ENCODE measurements at places on chromosomes 2 and 18.

DNA sequence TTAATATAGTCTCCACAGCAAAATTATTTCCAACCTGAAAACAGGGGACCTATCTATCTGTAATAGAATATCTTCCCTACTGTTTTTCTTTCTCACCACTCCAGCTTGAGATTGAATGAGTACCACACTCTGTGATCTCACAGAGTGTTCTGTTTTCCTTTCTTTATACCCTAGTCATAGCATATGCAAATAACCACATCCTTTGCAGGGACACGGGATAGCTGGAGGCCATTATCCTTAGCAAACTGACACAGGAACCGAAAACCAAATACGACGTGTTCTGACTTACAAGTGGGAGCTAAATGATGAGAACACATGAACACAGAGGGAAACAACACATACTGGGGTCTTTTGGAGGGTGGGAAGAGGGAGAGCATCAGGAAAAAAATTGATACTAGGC is 224.7 kb downstream of the SLC8A1 start:
- no peak for DNase-seq

- DNase-seq: no peak
Measured at GRCh38 chr18:36075862-36076587, 8.7 kb upstream of the RPRD1A start.

- DNase-seq: no peak
Measured at GRCh38 chr18:63859781-63860475, 27.6 kb upstream of the SERPINB2 start.

DNA sequence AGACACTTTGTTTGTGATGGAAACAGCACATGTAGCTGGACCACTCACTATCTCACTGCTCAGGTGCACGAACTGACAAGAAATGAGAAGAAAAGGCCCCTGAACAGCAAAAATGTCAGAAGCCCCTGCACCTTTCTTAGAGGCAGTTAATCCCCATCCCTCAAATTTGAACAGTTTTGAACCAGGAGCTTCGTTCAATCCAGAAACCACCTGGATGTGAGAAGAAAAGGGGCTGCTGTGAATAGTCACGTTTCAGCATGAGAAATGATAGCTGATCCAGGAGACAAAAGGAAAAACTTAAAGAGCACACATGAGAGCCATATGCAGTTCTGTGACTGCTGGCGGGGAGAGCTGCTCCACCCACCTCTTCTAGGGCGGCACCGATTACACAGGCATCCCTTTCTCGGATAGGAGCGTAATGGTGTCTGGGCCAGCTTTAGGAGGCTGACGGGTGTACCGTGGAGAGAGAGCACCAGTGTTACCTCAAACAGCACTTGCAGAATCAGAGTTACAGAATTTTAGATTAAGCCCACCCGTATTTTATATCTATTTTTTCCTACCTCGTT is 117.0 kb upstream of the EML6 start:
- no peak for DNase-seq

- no peak for DNase-seq
Measured at GRCh38 chr18:74115046-74115445, 32.6 kb downstream of the FBXO15 start.

- no peak for DNase-seq
Measured at GRCh38 chr2:229686122-229686919, 28.0 kb downstream of the DNER start.

DNA sequence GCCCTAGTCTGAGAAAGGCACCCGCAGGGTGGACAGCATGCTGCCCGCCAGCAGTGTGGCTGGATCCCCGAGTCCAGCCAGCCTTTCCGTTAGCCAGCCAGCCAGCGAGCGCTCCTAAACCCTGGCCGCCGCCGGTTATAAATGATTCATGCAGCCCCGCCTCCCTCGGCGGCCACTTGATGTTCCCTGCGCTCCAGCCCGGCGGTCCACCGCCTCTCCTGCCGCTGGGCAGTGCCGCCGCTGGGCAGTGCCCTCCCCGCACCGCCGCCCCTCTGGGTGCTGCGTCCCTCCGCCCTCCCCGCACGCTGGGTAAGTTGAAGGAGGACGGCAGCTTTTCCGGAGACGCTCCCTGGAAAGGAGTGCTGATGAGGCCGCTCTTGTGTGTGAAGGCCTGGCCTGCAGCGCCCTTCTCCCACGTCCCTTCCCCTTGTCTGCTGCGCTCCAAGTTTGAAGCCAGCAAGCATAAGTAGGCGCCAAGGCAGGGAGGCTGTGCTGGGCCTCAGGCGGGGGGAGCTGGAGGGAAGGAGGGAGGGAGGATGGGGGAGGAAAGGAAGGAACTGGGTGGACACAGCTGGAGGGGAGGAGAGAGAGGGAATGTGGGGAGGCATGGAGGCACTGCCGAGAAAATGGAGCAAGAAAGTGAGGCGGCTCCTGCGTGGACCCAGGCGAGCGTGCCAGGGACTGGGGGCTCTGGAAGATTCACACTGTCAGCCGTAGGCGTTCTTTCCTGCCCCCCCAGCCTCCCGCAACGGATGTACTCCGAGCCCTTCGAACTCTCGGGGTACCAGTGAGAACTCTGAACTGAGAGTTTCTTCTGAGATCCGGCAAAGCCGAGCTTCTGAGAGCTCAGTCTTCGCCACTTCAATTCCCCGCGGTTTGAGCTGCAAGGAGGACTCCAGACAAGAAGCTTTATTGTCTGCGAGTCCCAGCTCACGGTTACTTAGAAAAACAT is 131.9 kb downstream of the GLI2 start:
- DNase-seq: no peak

GRCh38 chr18:49481317-49481716 is 5.7 kb downstream of the C18orf32 start:
- DNase-seq: no peak

GRCh38 chr2:238773472-238773871 is 74.4 kb upstream of the TWIST2 start:
- no peak for DNase-seq

DNA sequence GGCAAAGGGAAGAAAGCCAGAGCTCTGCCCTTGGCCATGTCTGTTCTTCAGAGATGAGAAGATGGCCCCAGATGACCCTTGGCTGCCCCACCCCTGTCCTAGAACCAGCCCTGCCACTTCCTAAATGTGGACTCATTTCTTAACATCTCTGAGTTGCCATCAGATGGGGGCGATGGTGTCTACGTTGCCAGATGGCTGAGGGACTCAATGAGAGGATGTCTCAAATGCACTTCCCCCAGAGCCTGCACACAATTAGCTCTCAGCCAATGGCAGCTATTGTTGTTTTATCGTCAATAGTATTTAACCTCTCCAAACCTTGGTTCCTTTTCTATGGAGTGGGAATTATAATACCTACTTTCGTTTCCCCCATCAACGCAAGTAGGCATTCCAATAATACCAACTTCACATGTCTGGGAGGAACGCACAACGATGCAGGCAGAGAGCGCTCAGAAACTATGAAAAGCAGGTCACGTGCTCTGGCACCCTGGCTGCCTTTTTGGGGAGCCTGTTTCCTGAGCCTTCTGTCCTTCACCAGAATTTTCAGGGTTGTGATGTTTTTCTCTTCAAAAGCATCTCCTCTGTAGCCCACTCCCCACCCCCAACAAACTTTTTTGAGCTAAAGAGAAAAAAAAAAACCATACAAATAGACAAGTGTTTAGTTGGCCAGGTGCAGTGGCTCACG is 100.3 kb downstream of the MCFD2 start:
- no peak for DNase-seq

DNA sequence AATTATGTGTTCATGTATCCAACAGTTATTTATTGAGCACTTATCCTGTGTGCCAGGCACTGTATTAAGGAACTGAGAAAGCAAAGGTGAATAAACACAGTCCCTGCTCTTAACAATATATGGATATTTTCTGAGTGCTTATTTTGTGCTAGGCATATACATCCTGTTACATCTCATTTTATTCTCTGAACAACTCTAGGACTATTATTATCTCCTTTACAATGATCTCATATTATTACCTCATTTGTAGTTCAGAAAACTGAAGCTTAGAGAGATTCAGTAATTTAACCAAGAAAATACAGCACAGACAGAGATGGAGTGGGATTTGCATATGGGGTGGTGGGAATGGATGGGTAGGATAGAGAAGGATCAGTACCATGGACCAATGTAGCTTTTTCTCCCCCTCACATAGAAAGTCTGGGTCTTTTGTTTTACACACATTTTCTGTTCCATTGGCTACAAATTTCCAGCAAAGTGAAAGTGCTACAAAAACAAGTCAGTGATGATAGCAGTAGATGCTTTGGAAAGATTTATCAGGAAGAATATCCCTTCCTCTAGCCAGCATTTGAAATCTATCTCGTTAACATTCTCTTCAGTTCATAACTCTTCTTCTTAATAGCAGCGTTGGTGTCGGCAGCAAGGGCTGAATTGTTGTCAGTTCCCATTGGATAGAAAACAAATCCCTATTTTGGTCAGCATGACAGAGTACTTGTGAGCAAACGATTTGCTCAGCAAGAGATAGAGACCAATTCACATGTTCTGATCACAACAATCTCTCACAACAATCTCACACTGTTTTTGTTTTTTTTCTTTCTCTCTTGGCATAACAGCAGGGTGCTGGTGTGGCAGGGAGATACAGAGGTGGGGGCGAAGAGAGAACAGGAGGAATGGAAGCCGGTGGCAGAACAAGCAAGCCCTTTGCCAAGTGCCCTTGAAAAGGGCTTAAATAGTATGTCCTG is 102.2 kb upstream of the KCTD1 start:
- DNase-seq: no peak

- no peak for DNase-seq
Measured at GRCh38 chr2:125935559-125935958, 720.4 kb upstream of the GYPC start.

- DNase-seq: no peak
Measured at GRCh38 chr2:196823750-196824522, 14.8 kb upstream of the C2orf66 start.

- no peak for DNase-seq
Measured at GRCh38 chr2:10940596-10940995, 28.9 kb downstream of the KCNF1 start.

DNA sequence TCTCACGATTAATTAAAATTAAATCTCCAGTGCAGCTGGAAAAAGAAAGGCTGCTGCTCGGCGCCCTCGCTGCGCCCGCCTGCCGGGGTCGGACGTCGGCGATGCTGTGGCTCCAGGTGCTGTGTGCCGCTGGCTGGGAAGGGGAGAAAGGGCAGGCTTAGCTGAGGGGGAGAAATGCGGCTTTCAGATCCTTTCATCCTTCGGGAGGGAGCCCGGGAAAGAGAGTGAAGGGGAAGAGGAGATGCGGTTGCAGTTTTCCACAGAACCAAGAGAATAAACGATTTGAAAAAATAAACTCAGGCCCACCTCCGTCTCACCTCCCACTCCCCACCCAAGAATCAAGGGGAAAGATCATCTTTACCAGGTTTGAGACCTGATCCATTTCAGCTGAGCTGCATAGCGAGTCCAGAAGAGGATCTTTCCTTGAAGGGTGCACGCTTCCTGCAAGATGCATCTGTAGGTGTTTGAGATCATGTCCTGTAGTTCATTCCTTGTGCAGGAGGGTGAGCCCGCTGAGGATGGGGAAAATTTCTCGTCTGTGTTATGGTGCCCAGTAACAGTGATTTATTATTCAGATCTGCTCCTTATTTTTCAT is 495 bp downstream of the TMEM169 start:
- no peak for DNase-seq

DNA sequence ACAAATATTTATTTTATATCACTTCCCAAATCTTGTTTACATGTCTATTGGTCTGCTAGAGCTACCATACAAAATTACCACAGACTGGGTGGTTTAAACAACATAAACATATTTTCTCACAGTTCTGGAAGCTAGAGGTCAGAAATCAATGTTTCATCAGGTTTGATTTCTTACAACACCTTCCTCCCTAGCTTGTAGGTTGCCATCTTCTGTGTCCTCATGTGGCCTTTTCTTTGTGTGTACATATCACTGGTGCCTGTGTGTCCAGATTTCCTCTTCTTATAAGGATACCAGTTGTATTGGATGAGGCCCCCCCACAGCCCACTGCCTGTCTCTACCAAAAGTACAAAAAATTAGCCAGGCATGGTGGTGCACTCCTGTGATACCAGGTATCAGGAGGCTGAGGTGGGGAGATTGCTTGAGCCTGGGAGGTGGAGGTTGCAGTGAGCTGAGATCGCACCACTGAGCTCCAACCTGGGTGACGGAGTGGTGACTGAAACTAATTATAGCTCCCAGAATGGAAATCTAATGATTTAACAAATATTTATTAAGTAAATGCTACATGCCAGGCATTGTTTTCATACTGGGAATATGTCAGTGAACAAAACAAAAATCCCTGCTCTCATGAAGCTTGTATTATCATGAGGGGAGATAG is 13.6 kb downstream of the EML4 start:
- no peak for DNase-seq

DNA sequence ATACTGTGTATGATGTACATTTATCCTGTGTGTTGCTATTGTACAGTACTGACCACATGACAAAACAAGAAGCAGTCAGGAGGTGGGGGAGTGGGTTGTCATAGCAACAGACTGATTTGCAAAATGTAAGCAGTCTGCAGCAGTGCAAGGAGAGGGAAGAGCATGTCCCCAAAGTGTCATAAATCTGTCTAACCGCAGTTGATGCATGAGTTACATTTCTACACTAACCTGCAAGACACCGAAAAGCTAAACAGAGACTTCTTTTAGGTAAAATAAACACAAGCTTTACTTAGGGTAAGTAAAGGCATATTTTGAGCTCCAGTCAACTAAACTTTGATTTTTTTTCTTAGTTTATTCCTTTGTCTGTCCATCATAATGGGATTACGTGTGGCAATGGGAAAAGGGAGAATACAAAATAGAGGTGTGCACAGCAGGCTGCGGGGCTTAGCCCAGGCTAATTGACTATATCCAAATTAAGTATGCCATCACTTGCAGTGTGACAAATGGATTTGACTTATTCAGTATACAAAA is 134.5 kb downstream of the MEIS1 start:
- no peak for DNase-seq

- peak; percentile 31 for DNase-seq
Measured at GRCh38 chr18:10353791-10354190, 100.6 kb upstream of the APCDD1 start.

DNA sequence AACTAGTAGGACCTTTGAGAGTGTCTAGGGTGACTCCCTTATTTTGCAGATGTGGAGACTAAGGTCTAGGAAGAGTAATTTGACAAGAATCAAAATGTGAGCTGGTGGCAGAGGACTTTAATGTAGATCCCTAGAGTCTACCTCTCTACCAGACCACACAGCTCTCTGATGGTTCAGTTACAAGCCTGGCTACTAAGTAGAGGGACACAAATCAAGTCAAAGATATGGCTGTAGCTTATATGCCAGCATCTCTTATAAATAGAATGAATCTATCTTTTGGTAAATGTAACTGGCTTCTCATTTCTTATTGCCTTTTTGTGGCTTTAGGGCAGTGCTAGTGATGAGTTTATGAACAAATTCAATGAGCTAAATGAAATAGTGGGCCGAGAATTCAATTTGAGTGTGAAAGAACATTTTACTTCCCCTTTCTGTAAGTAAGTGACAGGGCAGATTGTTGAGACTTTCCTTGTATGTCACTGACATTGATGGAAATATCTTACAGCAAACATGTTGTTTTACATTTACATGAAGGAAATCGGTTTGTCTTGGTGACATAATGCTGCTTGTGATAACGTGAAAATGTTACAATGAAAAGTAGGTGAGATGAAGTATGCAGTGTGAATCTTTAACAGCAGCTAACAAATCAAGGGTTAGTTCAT is 28.3 kb downstream of the CSRNP3 start:
- no peak for DNase-seq

GRCh38 chr2:57479981-57480380 is 566.6 kb upstream of the VRK2 start:
- no peak for DNase-seq

All from RPMI8226 (cell line).